Fibroblast of skin of left quadriceps (primary cell): ENCODE measurements at places on chromosomes 3 and 15.
A peak's percentile ranks its signal among the peaks of the same experiment; 100 is the strongest.

DNA sequence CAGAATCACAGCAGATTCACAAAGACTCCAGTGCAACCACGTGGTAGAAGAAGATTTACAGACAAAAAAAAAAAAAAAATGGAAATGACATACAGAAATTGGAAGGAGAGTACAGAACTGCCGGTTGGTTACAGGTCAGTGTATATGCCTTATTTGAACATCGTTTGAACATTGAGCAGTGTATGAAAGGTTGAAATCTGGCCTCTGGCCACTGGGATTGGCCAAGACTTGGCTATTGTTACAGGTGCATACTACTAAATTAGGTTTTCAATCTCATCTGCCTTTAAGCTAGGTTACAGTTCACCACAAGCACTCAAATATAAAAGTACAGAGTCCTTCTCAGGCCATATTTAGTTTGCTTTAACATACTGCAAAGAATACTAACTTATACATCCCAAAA is 59.8 kb downstream of the THBS1 start:
- DNase-seq: no peak

DNA sequence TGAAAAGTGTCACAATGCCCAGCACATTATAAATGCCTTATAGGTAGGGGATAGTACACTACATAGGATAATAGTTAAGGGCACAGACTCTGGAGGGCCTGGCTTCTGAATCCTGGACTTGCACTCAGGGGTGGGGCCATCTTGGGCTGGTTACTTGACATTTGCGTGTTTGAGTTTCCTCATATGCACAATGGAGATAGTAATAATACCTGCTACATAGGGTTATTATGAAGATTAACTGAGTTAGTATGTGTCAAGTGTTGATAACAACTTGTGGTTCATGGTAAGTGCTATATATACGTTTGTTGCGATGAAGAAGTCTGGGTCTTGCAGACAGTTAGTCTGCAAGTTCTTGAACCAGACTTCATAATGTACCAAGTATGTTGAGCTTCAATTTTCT is 37.0 kb downstream of the MITF start:
- DNase-seq: no peak

GRCh38 chr3:179046497-179047353 is 24.9 kb downstream of the ZMAT3 start:
- DNase-seq: no peak

DNA sequence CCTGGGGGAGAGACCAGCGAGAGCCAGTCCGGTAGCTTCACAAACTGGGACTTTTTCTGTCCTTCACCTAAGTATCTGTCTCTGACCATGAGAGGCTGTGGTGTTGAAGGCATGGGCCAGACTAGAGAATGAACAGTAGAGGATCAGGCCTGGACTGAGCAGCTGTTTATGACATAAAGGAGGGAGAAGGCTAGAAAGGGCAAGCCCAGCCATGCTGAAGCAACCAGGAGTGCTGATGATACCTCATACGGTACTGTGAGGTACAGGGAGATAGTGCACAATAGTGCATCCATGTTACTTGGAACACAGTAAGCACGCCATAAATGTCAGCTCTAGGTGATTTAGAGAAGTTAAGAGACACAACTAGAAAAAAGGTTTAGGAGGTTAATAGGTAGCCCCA is 22.6 kb upstream of the TIMP4 start:
- DNase-seq: no peak

DNA sequence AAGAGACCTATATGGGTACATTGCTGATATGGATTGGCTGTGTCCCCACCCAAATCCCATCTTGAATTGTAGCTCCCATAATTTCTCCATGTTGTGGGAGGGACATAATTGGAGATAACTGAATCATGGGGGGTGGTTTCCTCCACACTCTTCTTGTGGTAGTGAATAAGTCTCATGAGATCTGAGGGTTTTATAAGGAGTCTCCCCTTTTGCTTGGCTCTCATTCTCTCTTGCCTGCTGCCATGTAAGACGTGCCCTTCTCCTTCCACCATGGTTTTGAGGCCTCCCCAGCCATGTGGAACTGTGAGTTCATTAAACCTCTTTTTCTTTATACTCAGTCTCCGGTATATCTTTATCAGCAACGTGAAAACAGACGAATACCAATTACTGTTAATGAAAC is 5.0 kb upstream of the ARRDC4 start:
- no peak for DNase-seq

GRCh38 chr3:7667774-7668173 is 806.9 kb downstream of the GRM7 start:
- DNase-seq: no peak

- DNase-seq: no peak
Measured at GRCh38 chr3:147393943-147394883, 12.1 kb downstream of the ZIC4 start.

- peak; percentile 59 for DNase-seq
Measured at GRCh38 chr3:195123281-195123691, 147.7 kb downstream of the XXYLT1 start.

DNA sequence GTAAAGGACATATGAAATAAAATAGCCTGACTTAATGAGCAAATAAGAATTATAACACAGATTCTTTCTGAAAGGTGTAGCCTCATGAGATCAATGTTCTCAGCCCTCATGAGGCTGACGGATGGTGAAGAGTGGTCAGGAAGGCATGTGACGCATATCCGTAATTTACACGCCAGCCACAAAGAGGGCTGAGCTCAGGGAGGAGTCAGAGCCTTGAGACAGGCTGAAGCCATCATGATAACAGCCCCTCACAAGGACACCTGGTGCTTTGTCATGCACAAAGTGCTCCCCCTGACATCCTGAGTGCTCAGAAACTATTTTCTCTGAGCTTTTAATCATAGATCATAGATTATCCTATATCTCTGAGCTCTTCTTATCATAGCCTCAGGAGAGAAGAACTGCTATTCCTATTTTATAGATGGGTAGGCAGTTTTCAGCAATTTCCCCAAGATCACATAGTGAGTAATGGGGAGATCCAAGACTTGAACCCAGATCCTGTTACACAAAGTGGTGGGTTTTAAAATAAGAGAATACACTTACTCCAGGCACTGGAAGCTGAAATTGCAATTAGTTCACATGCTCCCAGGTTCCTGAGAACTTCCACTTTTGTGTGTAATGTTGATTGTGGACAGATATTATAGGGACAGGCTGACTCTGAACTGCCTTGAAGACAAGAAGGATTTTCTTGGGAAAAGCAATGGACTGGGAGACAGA is 267.1 kb downstream of the RPLP1 start:
- DNase-seq: no peak

GRCh38 chr15:75663931-75664421 is 16.3 kb downstream of the SNX33 start:
- no peak for DNase-seq

- peak; percentile 42 for DNase-seq
Measured at GRCh38 chr3:128133273-128133883, 9.8 kb upstream of the RUVBL1 start.

GRCh38 chr3:126743350-126743749 is 39.3 kb downstream of the CHCHD6 start:
- no peak for DNase-seq

- no peak for DNase-seq
Measured at GRCh38 chr15:56732135-56732885, 999 bp downstream of the ZNF280D start.

- no peak for DNase-seq
Measured at GRCh38 chr3:50563867-50564266, 3.7 kb downstream of the C3orf18 start.

DNA sequence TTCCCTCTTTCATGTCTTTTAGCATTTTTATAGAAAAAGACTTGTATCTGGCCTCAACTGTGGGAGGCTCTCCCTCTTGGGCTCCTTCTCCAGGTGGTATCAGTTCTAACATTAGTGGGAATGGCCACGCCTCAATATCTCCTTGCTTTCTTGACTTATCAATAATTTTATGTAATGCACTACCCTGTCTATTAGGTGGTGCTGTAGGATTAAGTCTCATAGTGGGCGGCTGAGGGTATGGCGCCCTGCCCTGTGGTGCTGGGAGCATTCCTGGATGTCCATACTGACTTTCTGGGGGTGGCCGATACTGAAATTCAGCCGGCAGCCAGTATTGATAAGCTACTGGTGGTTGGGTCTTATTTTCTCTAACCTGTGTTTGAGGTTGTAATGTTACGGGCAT is 8.7 kb upstream of the RPUSD3 start:
- DNase-seq: no peak

DNA sequence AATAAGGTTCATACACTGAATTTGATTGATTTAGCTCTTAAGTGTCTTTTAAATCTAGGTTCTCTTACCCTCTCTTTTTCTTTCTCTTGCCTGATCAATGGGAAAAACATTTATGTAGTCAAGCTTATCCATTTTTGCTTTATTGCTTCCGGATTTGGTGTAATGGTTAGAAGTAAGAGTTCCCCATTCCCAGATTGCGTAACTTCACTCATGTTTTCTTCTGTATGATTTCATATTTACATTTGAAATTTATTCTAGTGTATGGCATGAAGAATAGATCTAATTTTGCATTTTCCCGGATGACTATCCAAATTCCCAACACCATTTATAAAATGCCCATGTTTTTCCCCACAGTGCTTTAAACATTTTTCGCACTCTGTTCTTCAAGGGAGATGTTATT is 27.9 kb upstream of the SV2B start:
- no peak for DNase-seq

DNA sequence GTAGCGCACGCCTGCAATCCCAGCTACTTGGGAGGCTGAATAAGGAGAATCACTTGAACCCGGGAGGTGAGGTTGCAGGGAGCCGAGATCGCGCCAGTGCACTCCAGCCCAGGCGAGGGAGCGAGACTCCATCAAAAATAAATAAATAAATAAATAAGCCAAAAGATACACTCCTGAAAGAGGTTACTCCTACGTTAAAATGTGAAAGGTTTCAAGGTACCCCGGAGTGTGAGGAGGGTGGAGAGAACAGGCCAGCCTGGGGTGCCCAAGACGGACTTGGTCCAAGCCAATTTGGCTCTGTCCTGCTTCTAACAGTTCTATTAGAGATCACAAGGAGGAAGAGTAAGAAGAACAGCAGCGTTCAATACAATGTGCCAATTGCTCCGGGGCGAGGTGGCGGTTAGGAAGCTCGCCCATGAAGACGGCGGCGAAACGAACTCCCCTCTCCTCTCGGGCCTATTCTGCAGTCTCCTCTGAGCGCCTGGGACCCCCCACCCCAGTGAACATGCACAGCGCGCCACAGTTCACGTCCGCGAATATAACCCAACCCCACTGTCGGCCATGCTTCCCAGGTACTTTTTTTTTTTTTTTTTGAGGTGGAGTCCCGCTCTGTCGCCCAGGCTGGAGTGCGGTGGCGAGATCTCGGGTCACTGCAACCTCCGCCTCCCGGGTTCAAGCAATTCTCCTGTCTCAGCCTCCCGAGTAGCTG is 942 bp downstream of the ELP6 start:
- no peak for DNase-seq

- DNase-seq: no peak
Measured at GRCh38 chr3:13547591-13548371, 1.1 kb upstream of the FBLN2 start.

DNA sequence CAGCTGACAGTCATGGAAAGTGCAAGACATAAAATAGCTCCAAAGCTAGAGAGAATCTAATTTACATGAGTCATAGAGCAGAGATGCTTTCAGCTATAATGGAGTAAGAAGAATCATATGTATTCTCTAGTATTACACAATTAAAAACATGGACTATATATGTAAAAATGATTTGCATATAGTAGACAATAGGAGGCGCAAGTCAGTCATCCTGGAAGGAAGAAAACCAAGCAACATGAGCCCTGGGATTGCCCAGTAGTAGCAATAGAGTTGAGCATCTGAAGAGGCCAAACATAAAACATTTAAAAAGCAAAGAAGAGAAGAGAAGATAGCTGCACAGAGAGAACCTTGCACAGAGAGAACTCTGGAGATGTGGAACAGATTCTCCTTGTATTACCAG is 455.0 kb downstream of the EPHA3 start:
- no peak for DNase-seq

DNA sequence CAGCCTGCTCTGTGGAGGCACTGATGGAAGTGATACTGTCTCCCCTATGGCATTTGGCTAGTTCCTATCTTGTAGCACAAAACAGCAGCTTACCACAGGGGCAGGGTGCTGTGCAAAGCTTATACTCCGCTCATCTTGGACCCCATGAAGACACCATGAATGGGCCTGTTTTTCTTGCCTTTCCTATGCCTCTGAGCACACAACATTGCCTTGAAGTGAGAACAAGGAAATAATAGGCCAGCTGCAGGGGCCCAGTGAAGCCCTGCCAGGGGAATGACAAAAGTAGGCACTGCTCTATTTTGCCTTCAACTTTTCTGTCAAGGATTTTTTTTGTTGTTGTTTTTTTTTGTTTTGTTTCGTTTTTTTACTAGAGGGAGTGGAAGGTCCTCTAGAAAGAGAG is 110.3 kb downstream of the PDE8A start:
- DNase-seq: no peak

DNA sequence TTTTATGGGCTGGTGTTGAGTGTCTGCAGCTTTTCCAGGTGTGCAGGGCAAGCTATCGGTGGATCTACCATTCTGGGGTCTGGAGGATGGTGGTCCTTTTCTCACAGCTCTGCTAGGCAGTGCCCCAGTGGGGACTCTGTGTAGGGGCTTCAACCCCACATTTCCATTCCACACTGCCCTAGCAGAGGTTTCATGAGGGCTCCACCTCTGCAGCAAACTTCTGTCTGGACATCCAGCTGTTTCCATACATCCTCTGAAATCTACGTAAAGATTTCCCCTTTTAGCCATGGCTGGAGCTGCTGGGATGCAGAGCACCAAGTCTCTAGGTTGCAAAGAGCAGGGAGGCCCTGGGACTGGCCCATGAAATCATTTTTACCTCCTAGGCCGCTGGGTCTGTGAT is 11.6 kb downstream of the RFX7 start:
- DNase-seq: no peak

DNA sequence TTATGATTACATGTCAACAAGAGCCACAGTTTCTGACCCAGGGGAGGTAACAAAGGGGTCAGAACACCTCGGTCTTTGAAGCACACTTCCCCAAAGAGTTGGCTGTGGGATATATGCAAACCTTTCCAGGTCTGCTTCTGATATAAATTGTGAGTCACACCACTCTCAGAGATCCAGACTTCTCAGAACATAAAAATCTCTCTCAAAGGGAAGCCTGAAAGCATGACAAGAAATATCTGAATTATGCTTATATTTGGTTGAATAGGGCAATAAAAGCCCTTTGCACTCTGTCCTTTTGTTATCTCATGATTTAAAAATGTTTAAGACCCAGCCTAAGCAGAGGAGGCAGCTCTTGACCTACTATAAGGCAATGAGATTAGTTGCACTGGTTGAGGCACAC is 56.8 kb downstream of the MYH15 start:
- no peak for DNase-seq
